SHP77 (cell line): ENCODE measurements at places on chromosomes 7 and 10.
A peak's percentile ranks its signal among the peaks of the same experiment; 100 is the strongest.

DNA sequence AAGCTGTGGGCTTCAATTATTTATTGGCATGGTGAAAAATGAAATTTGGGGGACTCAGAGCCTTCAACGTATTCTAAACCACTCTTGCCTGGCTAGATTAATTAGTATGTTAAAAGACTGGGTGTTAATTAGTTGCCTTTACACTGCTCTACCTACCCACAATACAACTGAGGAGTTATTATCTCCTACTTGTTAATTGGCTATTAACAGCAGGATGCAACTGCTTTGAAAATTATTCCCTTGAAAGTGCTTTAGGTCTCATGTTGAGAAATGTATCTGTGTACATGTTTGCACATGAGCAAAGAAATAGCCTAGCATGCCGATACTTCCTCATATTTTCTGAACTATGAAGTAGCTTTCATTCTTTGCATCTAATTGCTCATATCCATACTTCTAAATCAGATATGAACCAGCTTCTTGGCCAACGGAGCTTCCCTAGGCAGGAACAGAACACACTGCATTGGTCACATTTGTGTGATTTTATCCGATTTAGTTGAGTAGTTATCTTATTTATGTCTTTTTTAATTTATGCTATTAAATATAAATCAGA lies 155.8 kb downstream of the GPAM start:
- DNase-seq, result no peak

GRCh38 chr7:150753826-150754603 lies 16.8 kb downstream of the GIMAP5 start:
- DNase-seq, result no peak

- DNase-seq, result no peak
Measured at GRCh38 chr10:61125560-61126170, 181.7 kb upstream of the RHOBTB1 start.

GRCh38 chr10:52451817-52452216 lies 137.7 kb downstream of the DKK1 start:
- DNase-seq, result no peak

GRCh38 chr7:11605749-11606148 lies 226.2 kb downstream of the THSD7A start:
- DNase-seq, result no peak

- DNase-seq, result no peak
Measured at GRCh38 chr7:99005776-99006175, 127.4 kb downstream of the TRRAP start.

DNA sequence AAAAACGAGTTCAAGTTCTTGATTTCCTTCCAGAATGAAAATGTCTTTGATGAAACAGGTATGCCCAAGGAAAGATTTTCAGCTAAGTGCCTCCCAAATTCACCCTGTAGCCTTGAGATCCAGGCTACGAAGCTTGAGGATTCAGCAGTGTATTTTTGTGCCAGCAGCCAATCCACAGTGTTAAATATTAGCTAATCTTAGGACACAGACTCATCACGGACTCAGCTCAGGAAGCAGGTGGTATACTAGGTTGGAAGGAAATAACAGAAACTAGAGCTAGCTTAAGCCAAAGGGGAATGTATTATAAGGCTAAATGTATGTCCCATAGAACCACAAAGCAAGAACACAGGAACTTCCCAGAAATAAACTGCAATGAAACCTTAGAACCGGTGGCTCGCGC lies 151.0 kb upstream of the PRSS1 start:
- DNase-seq, result no peak

DNA sequence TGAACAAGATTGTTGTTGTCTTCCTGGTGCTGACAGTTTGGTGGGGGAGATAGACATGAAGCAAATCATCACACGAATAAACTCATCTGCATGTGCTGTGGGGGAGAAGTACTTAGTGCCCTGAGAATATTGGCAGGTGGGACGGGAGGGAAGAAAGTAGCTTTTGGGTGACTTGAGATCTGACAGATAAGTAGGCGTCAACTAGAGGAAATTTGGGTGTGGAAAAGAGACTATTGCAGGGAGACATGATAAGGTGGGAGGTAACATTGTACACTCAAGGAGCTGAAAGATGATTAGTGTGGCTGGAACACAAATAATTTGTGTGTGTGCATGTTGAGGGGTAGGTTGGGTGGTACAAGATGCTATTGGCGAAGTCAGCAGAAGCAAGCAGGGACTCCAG lies 30.1 kb downstream of the CNNM2 start:
- DNase-seq, result no peak

GRCh38 chr10:31582365-31583052 lies 263.5 kb downstream of the ZEB1 start:
- DNase-seq, result no peak

DNA sequence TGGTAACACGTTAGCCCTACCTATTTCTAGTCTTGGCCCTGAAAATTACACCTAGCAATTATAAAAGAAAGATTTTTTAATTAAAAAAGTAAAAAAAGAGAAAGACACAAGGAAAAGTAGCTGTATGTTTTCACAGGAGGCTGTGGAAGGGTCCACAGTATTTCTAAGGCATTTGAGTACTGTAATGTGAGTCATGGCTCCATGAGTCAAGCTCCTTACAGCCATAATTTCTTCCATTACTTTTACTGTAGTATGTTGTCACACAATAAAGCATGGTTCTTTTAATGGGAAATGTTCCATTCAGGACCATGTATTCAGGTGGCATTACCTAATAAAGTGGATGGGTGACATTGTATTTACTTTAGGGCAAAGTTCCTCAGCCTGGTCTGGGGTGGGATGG lies 113.4 kb downstream of the GPR37 start:
- no peak for DNase-seq

- no peak for DNase-seq
Measured at GRCh38 chr7:157555313-157555712, 218.5 kb downstream of the DNAJB6 start.

DNA sequence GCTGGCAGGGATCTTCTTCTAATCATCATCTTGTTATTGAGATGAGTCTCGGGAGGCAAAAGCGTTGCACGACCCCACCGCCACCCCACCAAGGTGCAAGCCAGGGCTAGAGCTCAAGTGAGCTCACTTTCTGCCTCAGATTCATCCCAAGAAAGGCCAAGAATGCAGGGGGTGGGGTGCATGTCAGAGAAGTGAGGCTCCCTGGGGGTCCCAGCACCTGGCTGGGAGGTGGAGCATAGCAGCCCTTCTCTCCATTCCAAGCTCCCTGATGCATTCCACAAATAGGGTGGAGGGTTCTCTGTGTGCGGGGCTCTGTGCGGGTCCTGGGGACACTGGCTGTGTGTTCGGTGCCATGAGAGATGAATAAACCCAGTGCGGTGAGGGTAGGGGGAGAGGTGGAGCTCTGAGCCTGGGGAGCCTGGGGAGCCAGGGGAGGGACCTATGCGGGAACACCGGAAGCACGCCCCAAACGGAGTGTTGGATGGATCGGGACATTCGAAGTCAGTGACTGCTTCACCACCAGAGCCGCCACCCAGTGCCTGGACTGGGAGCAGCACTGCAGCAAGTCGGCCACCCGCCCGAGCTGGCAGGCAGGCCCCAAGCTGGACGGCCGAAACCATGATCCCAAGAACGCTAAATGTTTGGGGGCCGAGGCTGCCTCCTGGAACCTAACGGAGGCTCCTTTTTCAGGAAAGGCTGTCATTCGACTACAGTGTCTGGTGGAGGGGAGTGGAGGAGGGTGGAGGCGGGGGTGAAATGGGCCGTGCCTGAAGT lies 17.9 kb upstream of the HMX3 start:
- no peak for DNase-seq

- DNase-seq, result no peak
Measured at GRCh38 chr7:92246360-92247101, 757 bp downstream of the ANKIB1 start.

DNA sequence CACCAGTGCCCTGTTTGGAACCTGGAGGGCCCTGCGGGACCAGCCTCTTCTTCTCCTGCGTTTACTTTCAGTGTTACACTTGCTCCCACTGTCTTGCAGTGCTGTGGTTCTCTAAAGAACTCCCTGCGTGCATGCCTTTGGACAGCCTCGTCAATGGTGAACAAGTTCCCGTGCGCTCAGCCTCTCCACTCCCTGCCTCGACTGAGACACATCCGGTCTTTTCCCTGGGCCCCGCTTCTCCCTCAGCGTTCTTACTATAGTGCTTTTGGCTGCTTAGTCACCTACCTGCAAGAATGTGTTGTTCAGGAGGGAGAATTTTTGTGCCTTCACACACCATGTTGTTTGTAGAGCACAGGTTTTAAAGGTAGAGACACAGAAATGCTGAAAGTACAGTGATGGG lies 520.7 kb upstream of the MKI67 start:
- no peak for DNase-seq

- peak; percentile 37 for DNase-seq
Measured at GRCh38 chr10:59362959-59363381, 621 bp upstream of the FAM13C start.

DNA sequence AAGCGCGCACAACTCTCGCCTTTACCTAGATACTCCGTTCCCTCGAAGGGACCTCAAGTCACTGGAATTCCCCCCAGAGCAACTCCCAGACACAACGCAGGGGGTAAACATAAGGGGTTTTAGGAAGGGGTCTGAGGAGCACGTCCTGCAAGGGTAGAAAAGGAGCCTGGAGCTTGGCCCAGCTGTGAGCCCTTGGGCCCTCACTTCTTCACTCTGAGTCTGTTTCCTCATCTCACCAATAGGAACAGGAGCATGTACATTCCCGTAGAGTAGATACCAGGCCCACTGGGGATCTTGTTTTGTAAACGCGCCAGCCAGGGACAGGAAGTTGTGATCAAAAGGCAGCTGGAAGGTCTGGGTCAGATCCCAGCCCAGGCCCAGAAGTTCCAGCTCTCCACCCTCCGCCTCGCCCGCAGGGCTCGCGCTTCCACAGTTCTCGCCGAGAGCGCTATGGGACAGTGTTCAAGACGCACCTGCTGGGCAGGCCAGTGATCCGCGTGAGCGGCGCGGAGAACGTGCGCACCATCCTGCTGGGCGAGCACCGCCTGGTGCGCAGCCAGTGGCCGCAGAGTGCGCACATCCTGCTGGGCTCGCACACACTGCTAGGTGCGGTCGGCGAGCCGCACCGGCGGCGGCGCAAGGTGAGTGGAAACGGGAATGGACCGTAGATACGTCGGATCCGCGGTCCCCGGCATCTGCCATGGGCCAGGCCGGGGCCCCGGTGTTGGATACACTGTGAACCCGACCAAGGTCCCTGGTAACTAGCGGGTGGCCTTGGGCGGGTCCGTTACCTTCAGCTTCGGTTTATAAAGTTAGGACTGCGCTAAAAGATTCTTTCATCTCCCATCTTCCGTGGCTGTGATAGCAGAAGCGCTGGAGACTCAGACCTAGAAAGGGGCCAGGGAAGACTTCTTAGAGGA lies 1.3 kb downstream of the CYP26C1 start:
- no peak for DNase-seq

GRCh38 chr10:6637053-6637452 lies 57.0 kb upstream of the PRKCQ start:
- DNase-seq, result no peak

GRCh38 chr10:7457478-7458316 lies 46.9 kb upstream of the SFMBT2 start:
- DNase-seq, result no peak

- DNase-seq, result no peak
Measured at GRCh38 chr10:1059902-1060301, 3.7 kb downstream of the WDR37 start.

DNA sequence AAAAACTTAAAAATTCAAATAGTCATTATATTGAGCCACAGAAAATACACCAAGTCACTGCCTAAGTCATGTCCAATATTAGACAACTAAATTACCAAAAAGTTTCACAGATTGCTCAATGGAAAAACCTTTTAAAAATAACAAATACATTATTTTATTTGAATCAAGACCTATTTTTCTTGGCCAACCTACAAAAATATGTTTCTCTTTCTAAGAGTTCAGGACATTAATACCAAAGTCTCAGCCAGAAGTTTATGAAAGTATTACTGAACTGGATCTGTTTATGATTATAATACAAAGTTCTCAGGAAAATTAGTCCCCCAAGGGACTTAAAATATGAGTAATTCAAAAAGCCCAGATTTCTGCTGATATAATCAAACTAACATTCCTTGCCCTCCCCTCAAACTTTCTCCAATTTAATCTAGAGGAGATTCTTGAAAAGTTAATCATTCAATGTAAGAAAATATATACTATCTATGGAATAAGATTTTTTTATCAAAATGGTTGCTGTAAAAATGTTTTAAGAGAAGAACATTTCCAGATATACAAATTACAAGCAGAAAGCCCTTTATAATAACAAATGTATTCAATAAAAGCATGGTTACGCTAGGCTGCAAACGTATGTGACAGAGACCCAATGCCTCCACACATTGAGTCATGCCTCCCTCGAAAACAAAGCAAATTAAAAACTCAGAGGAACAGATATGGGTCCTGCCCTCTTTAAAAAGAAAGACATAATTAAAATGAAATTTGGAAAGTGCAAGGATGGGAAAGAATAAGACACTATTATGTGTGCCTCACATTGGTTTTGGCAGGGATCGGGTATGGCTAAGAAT lies 381.6 kb downstream of the PARD3 start:
- DNase-seq, result no peak

DNA sequence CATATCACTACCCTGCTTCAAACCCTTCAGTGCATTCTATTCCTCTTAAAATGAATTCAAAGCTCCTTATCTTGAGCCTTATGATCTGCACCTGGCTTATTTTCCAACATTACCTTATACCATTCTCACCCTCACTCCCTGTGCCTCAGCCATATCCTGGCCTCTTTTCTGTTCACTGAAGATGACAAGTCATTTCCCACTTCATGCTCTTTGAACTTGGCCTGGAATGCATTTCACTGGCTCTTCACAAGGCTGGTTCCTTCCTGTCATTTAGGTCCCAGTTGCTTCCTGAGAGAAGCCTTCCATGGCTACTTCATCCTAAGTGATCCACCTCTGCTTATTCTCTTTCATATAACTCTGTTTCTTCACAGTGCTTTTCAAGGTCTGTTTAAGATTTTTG lies 3.2 kb upstream of the LIPF start:
- DNase-seq, result no peak

GRCh38 chr7:151586531-151587260 lies 67.0 kb upstream of the RHEB start:
- no peak for DNase-seq

GRCh38 chr7:108234971-108235450 lies 104.8 kb upstream of the LAMB4 start:
- no peak for DNase-seq

DNA sequence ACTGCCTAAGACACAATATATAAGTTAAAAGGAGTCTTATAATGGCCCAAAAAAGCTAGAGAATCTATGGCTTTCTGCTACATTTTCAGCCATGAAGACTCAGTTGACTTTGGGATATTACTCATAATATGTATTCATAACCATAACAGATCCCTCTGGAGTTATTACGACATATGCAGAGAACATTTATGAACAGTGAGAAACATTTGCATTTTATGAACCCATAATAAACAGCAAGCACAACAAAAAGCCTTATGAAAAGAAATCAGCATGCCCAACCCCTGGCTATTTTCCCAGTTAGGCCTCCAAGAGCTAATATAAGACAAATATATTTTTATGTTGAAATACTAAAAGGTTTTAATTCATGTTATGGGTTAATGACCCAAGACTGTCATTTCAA lies 52.4 kb downstream of the ARMH3 start:
- DNase-seq, result no peak

- DNase-seq, result no peak
Measured at GRCh38 chr10:102375867-102376266, 19.6 kb upstream of the NFKB2 start.

GRCh38 chr7:92623544-92623943 lies 33.4 kb upstream of the FAM133B start:
- no peak for DNase-seq
